ENCODE measurements at places on chromosomes 16 and 17.

- DNase-seq, result no peak
Measured at GRCh38 chr17:28875848-28876550, 21.2 kb downstream of the ERAL1 start.

- no peak for DNase-seq
Measured at GRCh38 chr17:52283872-52284271, 125.4 kb upstream of the CA10 start.

DNA sequence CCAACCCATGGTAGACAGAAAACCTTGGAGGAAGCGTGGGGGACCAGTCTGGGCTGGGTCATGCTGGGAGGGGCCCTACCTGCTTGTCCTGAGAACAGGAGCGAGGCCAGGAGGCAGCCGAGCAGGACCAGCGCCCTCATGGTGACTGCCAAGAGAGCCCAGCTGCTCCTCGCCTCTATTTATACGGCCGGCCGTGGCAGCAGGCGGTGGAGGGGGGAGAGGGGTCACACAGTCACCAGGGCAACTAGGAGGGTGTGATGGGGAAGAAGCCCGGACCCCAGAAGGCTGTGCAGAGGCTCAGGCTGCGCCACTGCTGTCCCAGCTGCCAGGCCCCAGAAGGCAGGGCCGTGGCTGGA lies at the start of gene SRL:
Gene SRL, minus strand, starts transcription at position 153 of the 356 bp plus-strand sequence. Its CDS starts 13 bp downstream, at position 140.
- DNase-seq, result no peak

- DNase-seq, result no peak
Measured at GRCh38 chr16:24983561-24983960, 31.6 kb downstream of the ARHGAP17 start.

DNA sequence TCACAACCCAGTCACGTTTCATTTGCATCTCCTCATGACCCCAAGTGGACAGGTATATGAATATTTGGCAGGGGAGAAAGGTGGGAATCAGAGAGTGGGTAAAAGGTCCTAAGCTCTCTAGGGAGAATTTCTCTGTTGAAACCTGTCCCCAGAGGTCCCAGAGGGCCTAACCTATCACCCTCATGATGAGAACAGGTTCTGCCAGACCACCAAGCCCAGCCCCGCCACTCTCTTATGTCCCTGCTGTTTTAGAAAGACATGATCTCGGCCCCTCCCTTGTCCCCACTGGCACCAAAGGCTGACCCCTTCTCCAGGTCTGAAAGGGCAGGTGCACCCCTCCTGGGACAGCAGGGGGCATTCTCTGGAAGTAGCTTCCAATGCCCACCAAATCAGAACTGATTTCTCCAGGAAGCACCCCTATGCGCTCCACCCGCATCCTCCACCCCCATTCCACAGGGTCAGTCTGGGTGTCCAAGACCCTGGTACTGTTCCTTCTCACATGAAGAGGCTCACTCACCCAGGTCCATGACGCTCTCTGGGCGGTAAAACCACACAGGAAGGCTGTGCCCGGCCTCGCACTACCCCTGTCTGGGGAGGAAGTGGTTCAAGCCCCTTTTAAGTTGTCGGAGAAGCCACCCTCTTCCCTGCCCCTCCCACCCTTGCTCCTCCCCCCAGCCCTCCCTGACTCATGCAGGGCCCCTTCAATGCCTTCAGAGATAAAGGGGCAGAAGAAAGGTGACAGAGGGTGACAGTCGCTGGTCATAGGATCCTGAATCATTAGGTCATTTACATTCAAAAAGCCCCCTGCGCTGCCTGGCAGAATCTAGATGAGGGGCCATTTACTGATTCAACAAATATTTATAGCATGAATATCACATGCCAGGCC lies at the start of gene CCR7:
Gene CCR7, minus strand, starts transcription at position 590 of the 886 bp plus-strand sequence. Its CDS starts 63 bp downstream, at position 527.
- no peak for DNase-seq

GRCh38 chr16:26963109-26963508 lies 103.6 kb upstream of the C16orf82 start:
- no peak for DNase-seq

- DNase-seq, result no peak
Measured at GRCh38 chr17:75319904-75320691, 30.9 kb upstream of the SLC25A19 start.

GRCh38 chr16:89607937-89608740 lies 5.3 kb upstream of the DPEP1 start:
- no peak for DNase-seq

GRCh38 chr16:88383401-88384221 lies 852 bp downstream of the ZNF469 start:
- DNase-seq, result no peak

- DNase-seq, result no peak
Measured at GRCh38 chr17:19705201-19705600, 11.2 kb downstream of the SLC47A2 start.

DNA sequence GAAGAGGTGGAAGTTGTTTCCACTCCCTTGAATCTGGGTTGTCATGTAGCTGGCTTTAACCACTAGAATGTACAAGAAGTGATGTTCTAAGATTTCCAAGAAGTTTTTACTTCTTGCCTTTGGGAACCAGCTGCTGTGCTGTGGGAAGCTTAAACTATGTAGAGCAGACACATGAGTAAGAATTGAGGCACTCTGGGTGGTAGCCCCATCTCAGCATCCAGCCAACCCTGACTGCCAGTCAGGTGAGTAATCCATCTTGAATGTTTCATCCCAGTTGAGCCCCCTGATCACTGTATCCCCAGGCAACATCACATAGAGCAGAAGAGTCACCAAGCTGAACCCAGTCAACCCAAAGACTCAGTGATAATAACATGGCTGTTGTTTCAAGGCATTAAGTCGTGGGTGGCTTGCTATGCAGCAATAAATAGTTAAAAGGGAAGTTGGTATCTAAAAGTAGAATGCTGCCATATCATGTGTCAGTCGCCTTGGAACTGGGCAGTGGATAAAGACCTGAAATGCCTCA lies 62.8 kb upstream of the GPR139 start:
- DNase-seq, result no peak

DNA sequence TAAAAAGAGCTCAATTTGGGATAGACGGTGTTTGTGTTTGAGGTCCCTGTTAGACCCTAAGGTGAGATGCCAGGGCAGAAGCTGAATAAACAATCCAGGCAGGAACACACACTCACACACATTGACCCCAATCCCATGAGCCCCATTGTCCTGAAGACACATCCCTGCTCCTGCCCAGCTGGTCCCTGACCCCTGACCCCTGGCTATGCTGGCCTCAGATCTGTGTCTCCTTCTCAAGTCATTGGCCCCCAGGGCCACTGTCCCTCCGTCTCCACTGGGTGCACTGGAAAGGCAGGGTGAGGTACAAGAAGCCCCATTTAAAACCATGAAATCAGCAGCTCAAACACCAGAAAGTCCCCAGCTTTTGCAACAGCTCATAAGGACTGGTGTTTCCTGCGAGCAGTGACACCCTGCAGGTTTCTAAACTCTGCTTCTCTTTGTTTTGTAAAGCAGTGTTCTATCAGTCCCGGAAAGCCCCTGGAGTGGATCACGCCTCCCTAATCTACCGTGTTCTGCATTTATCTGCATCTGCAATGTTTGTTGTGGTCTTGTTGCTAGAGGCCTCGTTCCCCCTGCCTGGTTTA lies 18.0 kb upstream of the ASGR2 start:
- no peak for DNase-seq
